CD4-positive, alpha-beta T cell treated with Interleukin-15 for 4 hours (primary cell): ENCODE measurements at places on chromosomes 3 and 15.

DNA sequence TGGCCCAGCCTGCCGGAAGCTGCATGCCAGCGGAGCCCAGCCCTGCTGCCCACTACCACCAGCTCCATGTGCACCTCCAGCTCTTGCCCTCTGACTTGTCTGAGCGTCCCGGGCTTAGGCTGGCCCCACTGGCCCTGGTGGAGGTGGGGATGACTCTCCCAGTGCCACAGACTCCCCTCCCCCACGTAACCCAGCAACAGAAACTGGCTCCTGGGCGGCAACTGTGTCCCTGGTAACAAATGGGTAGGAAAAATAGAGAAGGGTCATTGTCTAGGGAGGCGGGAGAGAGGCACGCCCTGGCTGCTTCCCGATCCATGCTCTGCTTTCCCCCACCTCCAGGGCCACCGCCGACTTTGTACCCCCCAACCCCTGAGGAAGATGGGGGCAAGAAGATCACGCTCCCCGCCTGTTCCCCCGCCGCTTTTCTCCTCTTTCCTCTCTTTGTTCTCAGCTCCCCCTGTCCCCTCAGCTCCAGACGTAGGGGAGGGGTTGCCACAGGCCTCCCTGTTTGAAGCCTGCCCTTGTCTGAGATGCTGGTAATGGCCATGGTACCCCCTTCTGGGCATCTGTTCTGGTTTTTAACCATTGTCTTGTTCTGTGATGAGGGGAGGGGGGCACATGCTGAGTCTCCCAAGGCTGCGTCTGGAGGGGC is 10.8 kb upstream of the SEMA3B start:
- no peak for DNase-seq

DNA sequence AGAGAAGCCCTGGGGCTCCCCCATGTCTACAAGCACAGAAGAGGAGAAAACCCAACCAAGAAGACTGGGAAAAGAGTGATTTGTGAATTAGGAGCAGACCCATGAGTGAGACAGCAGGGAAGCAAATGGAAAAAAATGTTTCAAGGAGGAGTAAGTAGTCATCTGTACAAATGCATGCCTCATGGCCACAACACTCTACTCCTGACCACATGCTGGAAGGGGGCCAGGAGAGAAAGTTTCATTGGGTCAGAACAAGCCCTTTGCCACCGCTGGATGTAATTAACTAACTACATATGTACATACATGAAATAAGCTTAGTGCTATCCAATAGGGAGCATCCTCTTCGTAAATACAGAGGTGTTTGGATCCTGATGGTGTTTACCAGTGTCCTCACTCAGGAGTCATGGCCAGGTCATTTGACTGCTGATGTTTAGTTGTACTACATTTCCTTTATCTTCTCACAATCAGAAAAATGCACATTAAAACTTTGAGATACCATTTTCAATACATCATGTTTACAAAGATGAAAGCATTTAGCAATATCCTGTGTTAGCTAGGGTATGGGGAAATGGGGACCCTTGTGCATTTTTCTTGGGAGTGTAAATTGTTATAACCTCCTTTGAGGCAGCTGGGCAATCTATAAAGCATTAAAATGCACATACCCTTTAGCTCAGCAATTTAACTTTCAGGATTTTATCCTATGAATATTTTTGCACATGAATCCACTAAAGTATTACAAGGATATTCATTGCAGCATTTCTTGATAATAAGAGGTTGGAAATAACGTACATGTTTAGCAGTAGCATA is 27.1 kb downstream of the CLRN1 start:
- no peak for DNase-seq

- no peak for DNase-seq
Observed at GRCh38 chr3:133525435-133525834, 48.1 kb upstream of the CDV3 start.

DNA sequence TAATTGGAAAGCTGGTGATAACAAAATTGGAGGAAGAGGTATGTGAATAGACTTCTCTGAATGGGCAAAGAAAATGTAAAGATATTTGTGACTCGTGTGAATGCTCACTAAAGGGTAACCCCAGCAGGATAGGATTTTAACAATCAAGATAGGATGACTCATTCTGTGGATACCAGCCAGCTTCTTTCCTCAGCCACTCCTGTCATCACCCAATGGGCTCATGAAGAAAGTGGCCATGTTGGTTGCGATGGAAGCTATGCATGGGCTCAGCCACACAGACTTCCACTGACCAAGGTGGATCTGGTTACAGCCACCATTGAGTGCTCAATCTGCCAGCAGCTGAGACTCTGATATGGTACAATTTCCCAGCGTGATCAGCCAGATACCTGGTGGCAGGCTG is 40.9 kb downstream of the STRIT1 start:
- no peak for DNase-seq

DNA sequence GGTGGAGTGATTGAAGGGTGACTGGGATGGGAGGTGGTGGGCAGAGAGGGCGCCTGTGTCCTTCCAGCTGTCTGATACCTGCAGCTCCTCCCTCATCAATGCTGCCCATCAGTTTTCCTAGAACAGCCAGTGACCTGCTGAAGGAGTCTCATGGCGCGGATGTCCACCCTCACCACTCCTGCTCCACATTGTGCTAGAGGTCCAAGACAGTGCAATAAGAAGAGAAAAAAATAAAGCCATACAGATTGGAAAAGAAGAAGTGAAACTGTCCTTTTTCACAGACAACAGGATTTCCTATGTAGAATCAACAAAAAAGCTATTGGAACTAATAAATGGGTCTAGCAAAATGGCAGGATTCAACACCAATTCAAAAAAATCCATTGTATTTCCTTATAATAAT is 7.4 kb downstream of the ZDHHC19 start:
- no peak for DNase-seq

DNA sequence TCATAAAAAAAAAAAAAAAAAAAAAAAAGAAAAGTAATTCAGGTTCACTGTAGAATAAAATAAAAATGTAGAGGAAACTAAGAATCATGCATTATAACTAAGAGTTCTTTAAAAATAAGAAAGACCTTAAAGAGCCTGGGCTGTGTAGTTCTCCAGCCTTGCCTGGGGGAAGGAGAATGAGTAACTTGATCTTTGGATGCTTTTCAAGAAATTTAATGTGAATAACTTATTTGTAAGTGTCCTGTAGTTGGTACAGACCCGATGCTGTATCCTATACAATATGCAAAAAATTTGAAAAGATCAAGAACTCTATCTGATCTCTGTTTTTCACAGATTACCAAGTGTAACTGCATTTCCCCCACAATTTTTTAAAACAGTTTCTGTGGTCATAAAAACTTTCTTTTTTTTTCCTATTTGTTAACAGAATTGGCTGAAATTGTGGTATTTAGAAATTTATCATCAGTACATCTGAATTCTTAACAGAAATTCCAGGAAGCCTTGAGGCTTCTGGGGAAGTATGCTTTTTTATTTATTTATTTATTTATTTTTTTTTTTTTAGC is 195.3 kb downstream of the THRB start:
- no peak for DNase-seq

DNA sequence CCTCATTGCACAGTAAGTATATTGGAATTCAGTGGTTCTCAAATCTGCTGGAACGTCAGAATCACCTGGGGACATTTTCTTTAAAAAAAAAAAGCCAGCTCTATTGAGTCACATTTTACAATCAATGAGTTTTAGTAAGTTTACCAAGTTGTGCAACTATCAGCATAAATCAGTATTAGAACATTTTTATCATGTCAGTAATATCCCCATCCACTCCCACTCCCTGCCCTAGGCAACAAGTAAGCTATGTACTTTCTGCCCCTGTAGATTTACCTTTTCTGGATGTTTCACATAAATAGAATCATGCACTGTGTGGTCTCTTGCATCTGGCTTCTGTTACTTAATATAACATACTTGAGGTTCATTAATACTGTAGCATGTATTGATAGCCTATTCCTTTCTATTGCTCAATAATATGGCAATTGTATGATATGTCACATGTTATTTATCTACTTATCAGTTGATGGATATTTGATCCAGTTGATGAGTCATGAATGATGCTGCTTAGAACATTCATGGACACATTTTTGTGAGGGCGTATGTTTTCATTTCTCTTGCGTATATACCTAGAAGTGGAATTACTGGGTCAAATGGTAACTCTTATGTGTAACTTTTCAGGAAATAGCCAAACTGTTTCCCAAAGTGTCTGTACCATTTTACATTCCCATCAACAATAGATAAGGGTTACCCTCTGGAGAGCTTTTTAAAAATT is 180.5 kb downstream of the THSD4 start:
- no peak for DNase-seq
